HepG2 (cell line): ENCODE measurements at places on chromosomes 1 and 21.

DNA sequence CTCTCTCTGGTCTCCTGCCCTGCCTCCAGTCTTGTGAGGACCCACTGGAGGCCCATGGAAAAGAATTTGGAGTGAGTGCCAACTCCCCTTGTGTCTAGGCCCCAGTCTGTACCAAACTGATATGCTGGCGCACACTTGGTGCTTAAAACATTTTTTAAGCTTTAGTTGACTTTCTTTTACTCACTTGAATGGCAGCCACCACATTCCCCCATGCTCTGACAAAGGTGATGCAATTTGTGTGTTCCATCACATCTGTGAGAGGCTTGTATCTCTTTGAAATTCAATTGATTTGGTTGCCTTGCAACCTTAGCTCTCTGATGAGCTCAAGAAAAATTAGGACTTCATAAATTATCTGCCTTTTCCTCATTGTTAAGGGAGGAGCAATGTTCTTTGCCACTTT is 30.5 kb upstream of the WDTC1 start:
- DNase-seq: no peak

- DNase-seq: no peak
These were observed 30.5 kb upstream of the PADI2 start for GRCh38 chr1:17149771-17150170.

GRCh38 chr21:33206771-33207281 is 22.9 kb upstream of the IFNAR2 start:
- DNase-seq: no peak

- no peak for DNase-seq
These were observed 81.9 kb downstream of the EPHB2 start for GRCh38 chr1:22792396-22793160.

DNA sequence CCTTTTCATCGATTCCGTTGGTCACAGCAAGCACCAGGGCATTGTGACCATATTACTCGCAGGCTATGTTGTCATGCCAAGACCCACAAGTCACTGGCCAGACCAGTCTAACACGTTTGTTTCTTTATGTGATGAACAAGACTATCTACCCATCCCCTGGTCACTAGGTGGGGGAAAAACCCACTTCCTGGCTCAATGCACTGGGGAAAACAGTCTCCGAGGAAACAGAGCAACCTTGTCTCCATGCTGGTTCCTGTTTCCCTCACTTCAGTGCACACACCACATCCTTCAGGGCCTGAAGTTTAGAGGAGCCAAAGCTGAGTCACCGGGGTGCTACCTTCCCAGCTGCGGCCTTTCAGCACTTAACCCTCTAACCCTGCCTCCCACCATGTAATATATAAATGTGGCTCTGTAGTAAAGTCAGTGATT is 20.9 kb downstream of the ERICH3 start:
- DNase-seq: no peak

DNA sequence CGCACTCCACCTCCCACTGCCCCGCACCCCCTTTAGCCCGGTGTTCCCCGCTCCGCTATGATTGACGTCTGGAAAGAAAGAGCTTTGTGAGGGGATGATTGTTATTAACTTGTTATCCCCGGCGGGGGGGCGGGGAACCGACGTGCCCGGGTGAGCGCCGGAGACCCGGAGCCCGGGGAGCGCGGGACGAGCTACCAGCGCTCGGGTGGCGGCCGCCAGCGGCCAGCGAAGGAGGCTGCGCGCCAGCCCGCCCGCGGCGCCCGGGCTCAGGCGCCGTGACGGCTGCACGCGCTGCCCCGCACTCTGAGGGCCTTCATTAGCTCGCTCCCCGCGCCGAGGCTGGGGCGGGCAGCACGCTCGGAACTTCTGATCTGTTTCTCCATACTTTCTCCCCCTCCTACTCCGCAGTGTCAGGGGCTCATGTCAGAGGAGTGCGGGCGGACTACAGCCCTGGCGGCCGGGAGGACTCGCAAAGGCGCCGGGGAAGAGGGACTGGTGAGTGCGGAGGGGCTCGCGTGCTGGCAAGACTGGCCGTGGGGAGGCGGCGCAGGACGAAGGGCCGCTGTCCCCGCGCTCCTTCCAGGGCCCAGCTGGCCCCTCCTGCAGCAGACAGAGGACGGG is 2.1 kb downstream of the LHX8 start:
- DNase-seq: no peak

- DNase-seq: peak; percentile 71
These were observed 20.6 kb downstream of the ABCD3 start for GRCh38 chr1:94438692-94439276.

DNA sequence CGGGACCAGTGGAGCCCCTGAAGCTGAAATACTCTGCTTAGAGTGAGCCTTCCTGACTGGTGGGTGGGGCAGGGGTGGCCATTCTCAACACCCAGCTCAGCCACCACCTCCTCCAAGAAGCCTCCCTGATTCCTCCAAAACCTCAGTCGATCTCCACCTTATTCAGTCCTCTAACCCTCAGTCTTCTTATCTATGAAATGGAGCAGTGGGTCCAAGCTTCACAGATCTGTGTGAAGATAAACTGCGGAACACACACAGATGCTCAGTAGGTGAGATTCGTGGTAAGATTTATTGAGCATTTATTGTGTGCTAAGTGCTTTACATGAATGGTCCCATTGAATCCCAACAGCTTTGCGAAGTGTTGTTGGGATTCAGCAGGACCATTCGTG is 93.1 kb upstream of the RUNX3 start:
- no peak for DNase-seq

- no peak for DNase-seq
These were observed 24.6 kb upstream of the TTC22 start for GRCh38 chr1:54825696-54826095.

- DNase-seq: peak; percentile 80
These were observed 27.5 kb upstream of the EPB41 start for GRCh38 chr1:28886731-28887418.

DNA sequence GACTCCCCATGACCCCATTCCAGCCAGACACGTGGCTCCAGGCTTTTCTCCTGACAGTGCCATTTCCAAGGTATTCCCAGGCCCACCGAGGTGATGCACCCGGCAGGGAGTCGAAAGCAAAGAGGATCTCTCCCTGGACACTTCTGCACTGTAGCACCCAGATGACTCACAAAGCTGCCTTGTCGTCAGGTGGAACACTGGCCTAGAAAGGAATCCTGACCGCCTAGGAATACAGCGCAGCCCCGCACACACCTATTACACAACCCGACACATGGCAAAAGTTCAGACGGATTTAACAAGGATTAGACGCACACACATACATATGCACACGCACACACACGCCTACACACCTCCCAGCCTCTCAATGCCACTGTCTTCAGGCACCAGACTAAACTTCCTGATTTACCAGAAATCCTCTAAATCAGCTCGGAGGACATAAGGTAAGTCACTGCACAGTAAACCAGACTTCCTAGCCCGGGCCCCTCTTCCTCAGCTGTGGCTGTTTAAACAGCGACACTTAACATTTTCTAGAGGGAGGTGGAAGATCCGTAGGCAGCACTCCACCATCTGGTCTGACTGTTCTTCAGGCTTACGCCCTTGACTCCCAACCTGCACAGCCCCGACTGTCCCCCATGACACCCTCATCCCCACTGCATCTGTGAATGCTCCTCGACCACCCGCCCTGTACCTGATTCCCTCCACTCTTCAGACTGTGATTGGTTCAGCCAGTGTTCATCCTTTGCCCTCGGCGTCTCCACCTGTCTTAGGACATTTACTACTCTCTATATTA is 12.7 kb downstream of the FAM89A start:
- peak; percentile 33 for DNase-seq

DNA sequence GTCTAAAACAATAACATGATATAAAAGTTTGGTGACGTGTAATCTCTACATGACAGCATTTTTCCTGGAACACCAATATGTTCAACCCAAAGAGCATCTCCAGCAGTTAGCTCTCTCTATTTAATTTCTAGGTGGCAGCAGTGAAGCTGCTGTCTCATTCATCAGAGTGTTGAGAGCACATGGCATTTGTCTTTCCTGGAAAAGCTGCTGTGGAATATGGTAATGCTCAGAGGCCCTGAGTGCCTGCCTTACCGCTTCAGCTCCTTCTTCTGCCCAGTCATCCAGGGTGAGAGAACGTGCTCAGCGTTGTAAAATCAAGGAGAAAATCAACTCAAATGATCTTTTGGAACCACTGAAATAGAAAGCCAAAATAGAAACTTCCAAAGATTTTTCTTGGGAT is 640.7 kb downstream of the ADGRL2 start:
- DNase-seq: no peak
